Thoracic aorta endothelial cell (primary cell): ENCODE measurements at places on chromosomes 16 and 17. TPM values are rescaled to one million over a fixed set of nuclear protein-coding genes. Genes with fewer than 3 reads are reported as not detected.

Gene C1QL1
- 0.13 TPM in 1 of 2 replicates, not detected in the other for total RNA-seq

Gene CLEC3A
- total RNA-seq: not detected in 2 replicates

Gene SLC22A31
- total RNA-seq: 0.07 and 0.13 TPM in 2 replicates

Gene ARL5C
- not detected in 2 replicates for total RNA-seq

Gene SLFN14
- not detected in 2 replicates for total RNA-seq

Gene RILP
- 9.2 and 12.9 TPM in 2 replicates for total RNA-seq

Gene GRAPL
- 17.2 and 21.1 TPM in 2 replicates for total RNA-seq

Gene C1QTNF8
- not detected in 2 replicates for total RNA-seq

Gene SOX8
- 0.29 and 0.40 TPM in 2 replicates for total RNA-seq

Gene NPIPA3
- 0.36 and 0.40 TPM in 2 replicates for total RNA-seq

Gene C16orf95
- total RNA-seq: 2.9 and 4.3 TPM in 2 replicates

Gene SEZ6
- total RNA-seq: not detected in 2 replicates

Gene SAMD14
- 3.1 and 3.7 TPM in 2 replicates for total RNA-seq

Gene CXCL16
- 2.8 and 5.6 TPM in 2 replicates for total RNA-seq

Gene HAP1
- 0.07 and 0.53 TPM in 2 replicates for total RNA-seq

Gene KRTAP2-1
- not detected in 2 replicates for total RNA-seq

Gene GLP2R
- not detected in 2 replicates for total RNA-seq

Gene TMEM235
- 0.14 TPM in 1 of 2 replicates, not detected in the other for total RNA-seq

Gene NPIPB8
- total RNA-seq: 0.27 TPM in 1 of 2 replicates, not detected in the other

Gene UNC119
- 14.1 and 19.3 TPM in 2 replicates for total RNA-seq

Gene CACNA1H
- total RNA-seq: under 0.01 TPM in 1 of 2 replicates, not detected in the other

Gene MT1E
- total RNA-seq: 139 and 259 TPM in 2 replicates

Gene RAMP2
- 1.5 and 2.4 TPM in 2 replicates for total RNA-seq

Gene KRT222
- not detected in 2 replicates for total RNA-seq

Gene XAF1
- 12.8 and 19.9 TPM in 2 replicates for total RNA-seq

Gene NPIPB6
- total RNA-seq: 3.3 TPM in 1 of 2 replicates, not detected in the other

Gene PMP22
- total RNA-seq: 59.7 and 74.5 TPM in 2 replicates

Gene JUP
- total RNA-seq: 107 and 115 TPM in 2 replicates

Gene CDH11
- total RNA-seq: 59.3 and 151 TPM in 2 replicates

Gene ABCA10
- 0.80 and 1.0 TPM in 2 replicates for total RNA-seq

Gene BMERB1
- total RNA-seq: 19.8 and 20.2 TPM in 2 replicates

Gene RAP1GAP2
- total RNA-seq: 0.29 and 9.0 TPM in 2 replicates

Gene CCL7
- total RNA-seq: 0.29 and 0.53 TPM in 2 replicates

Gene MRPL12
- total RNA-seq: 40.8 and 41.5 TPM in 2 replicates

Gene ZDHHC1
- total RNA-seq: 4.0 and 6.3 TPM in 2 replicates

Gene CTRB1
- total RNA-seq: not detected in 2 replicates

Gene IL32
- total RNA-seq: 45.9 and 55.4 TPM in 2 replicates

Gene VASN
- total RNA-seq: 0.13 and 0.22 TPM in 2 replicates

Gene FBXW10
- not detected in 2 replicates for total RNA-seq

Gene USP43
- 0.13 and 0.22 TPM in 2 replicates for total RNA-seq

Gene ZNF598
- total RNA-seq: 26.7 and 36.5 TPM in 2 replicates

Gene OR1F1
- 0.14 TPM in 1 of 2 replicates, not detected in the other for total RNA-seq

Gene CIITA
- under 0.01 and 0.07 TPM in 2 replicates for total RNA-seq

Gene MEIOB
- total RNA-seq: 0.14 and 0.66 TPM in 2 replicates

Gene PRRT2
- 1.3 and 1.8 TPM in 2 replicates for total RNA-seq

Gene DPEP3
- total RNA-seq: not detected in 2 replicates

Gene RDM1
- total RNA-seq: 0.40 and 0.72 TPM in 2 replicates

Gene SMPD3
- not detected in 2 replicates for total RNA-seq

Gene SRRM2
- total RNA-seq: 153 and 155 TPM in 2 replicates
